ENCODE measurements at places on chromosomes 12 and 14.

DNA sequence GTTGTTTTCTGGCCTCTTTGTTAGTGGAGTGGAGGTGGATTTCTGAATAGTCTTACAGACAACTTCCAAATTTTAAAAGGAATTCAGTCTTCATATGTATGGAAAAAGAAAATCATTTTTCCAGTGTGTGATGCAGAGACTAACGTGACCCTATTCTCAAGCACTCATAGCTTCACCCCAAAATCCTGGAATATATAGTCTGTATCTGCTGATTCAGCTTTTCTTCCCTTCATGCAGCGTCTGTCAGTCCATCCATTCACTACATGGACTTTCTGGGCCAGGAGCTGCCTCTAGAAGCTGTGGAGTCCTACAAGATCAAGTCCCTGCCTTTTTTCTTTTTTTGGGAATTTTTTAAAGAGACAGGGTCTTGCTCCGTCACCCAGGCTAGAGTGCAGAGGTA, 23.8 kb downstream of the KLC1 start:
- DNase-seq: no peak

DNA sequence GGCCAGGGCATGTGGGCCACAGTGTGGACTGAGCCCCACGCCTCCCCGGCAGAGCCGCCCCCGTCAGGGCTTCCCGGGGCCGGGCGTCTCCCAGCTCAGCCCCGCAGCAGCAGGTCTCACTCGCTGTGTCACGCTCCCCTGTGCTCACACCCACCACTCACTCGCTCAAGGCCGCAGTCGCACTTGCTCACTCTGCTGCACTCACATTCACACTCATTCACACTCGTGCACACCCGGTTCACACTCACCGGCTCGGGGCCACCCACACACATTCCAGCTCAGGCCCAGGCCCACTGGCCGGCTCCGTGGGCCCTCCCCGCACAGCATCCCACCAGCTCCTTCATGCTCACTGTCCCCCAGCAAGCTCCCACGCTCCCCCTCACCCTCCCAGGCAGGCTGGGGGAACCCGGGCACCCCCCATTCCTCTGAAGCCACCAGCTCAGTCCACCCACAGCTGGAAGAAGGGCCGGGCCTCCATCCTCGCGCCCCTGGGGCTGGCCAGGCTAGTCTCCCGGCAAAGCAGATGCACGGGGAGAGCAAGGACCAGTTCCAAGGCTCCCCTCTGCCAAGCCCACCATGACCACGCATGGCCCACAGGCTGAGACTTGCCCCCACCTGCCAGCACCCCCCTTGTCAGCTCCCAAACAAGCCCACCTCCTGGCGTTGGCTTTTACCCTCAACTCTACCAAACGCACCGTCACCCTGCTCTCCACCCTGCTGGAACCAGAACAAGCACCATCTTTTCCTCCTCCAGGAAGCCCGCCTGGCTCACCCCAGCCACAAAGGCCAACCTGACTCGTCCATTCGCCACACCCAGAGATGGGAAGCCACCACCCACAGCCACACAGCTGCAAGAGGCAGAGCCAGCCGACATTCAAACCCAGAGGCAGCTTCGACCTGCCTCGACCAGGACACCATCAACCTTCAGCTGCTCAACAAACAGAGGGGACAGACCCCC, 28.0 kb downstream of the NCOR2 start:
- DNase-seq: no peak

GRCh38 chr14:103104654-103105452, 10.3 kb downstream of the EXOC3L4 start:
- no peak for DNase-seq

GRCh38 chr12:114011711-114012110, 45.6 kb upstream of the RBM19 start:
- no peak for DNase-seq

GRCh38 chr12:100518376-100518775, 44.7 kb downstream of the NR1H4 start:
- no peak for DNase-seq

- DNase-seq: no peak
Observed at GRCh38 chr14:33685698-33686097, 265.2 kb downstream of the EGLN3 start.

- no peak for DNase-seq
Observed at GRCh38 chr14:58947814-58948445, 240.5 kb upstream of the DAAM1 start.

Measured in AG09319 (cell line).